AG08396 (cell line): ENCODE measurements at places on chromosomes 7 and 10.

- DNase-seq: no peak
Observed at GRCh38 chr7:97601931-97602457, 129.9 kb upstream of the TAC1 start.

- no peak for DNase-seq
Observed at GRCh38 chr7:34652809-34653208, 5.2 kb upstream of the NPSR1 start.

DNA sequence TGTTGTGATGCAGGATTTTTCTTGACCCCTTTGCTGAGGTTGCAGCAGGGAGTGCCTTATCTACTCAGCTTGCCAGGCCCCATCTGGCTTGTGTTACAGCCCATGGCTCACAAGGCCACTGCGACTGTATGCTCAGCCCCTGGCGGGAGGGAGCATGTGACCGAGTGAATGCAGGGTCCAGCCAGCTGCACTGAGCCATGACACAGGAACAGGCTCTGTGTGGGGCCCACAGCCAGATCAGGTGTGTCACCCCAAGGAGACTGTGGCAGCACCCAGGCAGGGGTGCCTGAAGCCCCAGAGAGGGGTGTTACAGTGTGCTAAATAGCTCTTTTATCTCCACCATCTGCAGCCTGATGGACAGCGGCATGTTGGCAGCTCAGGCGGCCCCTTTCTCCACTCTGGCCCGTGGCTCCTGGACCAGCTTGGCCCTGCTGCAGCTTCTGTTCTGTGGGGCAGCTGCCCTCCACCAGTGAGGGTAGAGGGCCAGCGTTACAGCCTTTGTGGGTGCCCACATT lies 2.6 kb upstream of the PCBD1 start:
- DNase-seq: no peak

- no peak for DNase-seq
Observed at GRCh38 chr7:110529175-110529574, 561.8 kb upstream of the LRRN3 start.

DNA sequence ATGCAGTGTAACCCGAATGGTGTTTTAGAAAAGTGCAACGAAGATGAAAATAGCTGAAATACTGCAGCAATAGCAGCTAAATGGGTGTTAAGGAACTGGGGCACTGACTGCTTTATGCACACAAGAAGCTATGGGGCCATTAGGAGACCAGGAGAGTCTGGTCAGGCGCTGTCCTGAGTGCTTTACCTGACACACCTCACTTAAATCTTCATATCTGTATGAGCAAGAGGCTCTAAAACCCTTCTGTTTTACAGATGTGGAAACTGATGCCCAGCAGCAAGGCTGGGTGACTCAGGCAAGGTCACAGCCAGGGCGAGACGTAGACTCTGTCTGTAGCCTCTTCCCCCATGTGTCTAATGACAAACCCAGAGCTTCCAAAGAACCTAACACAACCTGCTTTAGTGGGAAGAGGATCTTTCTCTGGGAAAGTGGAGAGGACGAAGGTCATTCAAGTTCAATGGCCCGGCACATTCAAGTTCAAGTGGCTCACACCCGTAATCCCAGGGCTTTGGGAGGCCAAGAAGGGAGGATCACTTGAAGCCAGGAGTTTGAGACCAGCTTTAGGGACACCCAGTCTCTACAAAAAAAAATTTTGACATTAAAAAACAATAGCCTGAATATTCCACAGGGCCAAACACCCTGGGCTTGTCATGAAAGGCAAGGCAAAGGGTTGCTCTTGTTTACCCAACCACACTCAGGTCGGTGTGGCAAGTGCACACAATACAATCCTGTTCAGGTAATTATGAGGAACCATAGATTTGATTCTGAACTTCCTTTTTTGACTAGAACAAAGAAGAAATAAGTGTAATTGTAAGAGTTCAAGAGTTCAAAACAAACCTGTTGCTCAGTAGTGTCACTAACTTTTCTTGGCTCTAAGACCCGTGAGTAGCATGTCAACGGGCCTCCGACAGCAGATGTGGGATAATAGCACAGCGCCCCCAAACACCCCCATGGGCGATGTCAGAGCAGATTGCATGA lies 53.7 kb upstream of the KLF6 start:
- no peak for DNase-seq

GRCh38 chr7:98998821-98999725 lies 120.7 kb downstream of the TRRAP start:
- DNase-seq: no peak

DNA sequence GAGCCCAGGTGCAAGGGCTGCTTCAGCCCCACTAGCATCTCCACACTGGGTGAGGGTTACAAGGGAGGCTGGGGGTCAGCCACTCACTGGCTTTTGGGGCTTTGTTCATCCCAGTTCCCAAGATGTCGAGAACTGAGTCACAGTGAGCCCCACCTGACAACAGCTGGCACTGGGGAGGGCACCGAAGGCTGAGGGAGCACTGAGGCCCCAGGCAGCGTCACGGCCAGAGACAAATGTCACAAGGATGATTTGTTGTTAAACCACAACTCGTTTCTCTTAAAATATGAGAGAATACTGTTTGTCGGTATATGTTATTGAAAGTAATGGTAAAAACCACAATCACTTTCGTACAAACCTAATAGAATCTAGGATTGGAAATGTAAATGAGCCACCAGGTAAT lies 219.9 kb downstream of the CELF2 start:
- DNase-seq: no peak

- no peak for DNase-seq
Observed at GRCh38 chr10:112950714-112951358, 789 bp downstream of the TCF7L2 start.
